ENCODE measurements at places on chromosomes 3 and 15.
A peak's percentile ranks its signal among the peaks of the same experiment; 100 is the strongest.

DNA sequence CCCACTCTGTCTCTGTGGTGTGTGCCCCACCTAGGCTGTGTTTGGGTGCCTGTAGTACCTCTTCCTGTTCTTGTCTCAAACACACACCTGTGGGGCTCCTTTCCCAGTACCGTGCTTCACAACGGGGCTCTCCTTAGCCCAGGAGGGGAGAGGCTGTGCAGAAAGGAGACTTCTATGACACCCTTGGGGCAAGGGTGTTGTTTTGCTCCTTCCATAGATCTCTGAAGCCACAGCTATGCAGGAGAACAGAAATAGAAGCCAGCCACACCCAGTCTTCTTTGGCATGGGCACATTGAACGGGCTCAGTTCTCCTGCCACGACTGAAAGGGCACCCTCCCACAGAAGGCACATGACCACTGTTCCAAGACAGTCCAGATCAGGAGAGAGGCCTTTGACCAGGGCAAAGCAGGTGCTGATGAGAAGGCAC lies 74.3 kb downstream of the LIPC start:
- DNase-seq = no peak

GRCh38 chr15:74631935-74632560 lies 16.4 kb downstream of the CLK3 start:
- DNase-seq = peak; percentile 78

DNA sequence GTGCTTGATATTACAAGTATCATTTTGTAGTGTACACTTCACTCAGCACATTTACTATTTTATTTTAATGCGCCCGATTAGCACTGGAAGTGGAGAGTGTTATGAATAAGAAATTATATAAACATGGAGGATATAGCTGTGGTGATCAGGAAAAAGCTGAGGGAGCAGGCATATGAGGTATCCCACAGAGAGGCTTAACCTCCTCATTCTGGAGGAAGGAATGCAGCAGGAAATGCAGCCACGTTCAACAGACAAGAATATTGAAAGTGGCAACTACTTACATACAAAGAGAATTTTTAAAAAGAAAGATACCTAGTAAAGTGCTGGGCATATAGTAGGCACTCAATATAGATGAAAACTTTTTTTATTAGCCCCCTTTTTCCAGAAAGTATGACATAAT lies 166.0 kb upstream of the SATB1 start:
- DNase-seq = no peak

- DNase-seq = no peak
Observed at GRCh38 chr15:101147181-101147580, 104.7 kb downstream of the CHSY1 start.

DNA sequence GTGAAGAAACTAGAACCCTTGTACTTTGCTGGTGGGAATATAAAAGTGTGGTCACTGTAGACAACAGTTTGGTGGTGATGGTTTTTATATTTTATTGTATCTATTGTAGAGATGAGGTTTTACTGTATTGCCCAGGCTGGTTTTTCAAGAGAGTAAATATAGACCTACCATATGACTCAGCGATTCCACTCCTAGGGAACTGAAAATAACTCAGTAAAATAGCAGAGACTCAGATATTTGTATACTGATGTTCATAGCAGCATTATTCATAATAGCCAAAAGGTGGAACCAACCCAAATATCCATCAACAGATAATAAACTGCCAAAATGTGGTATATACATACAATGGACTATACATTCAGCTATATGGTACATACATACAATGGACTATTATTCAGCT lies 68.8 kb upstream of the IL12A start:
- no peak for DNase-seq

DNA sequence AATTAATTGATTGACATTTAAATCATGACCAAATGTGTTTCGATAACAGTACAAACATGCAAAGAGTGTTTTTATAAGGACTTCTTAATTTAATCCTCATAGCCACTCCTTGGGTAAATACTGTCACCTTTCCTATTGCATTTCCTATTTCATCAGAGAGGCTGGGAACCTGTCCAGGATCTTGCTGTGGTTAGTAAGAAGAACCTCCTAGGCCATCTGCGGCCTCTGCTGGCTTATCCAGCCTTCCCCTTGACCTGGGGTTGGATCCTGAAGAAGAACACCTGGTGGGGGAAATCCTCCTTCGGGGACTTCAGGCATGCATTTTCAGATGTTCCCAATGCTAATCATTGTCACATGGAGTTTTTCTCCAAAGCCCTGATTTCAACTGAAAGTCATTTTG lies 25.5 kb downstream of the GLDN start:
- DNase-seq = no peak

DNA sequence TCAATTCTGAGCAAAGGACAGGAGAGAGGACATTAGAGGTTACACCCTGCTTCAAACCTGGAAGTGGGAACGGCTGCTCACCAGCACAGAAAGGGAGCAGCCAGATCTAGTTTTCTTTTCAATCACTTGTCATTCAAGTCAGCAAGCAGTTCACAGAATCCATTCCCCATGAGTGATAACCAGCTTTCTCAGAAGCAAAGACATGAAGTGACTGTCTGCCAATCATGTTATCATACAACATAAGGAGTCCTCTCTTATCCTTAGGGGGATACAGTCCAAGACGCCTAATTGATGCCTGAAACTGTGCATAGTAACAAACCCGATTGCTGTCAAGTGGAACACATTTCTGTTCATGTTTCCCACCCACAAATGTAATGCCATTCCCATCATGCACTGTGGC lies 54.7 kb downstream of the FAM98B start:
- no peak for DNase-seq

DNA sequence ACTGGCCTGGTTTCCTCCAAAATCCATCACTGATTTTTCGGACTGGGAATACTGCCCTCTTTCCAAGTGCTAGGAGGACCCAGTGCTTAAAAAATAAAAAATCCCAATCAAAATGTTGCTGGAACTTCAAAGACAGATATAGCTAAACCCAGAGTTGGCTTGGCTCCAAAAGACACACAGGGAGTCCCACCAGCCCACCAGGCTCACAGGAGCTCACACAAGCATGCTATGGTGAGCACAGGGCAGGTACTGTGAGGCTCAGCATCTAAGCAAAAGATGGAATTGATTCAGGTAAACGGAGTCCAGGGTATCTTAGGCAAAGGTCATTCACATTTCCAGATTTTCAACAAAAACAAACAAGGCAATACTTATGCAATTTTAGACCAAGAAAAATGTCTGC lies 3.7 kb downstream of the TRANK1 start:
- no peak for DNase-seq

DNA sequence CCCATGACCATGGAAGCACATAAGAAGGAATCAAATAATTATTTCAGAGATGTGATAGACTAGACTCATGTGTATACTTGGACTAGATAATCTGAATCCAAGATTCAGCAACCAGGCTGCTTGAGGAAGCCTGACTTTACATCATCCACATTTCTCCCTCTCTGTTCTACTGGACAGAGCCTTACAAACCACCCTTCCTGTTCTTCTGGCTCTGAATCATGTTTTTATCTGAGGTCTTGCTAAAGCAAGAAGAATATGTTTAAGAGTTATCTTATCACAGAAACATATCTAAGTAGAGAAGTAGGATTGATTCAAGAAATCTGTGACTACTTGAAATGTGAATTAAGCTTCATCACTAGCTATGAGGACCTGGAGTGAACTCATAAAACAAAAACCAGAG lies 71.1 kb upstream of the SLC24A5 start:
- no peak for DNase-seq

All from Ammon's horn (tissue), 1 donor.